Camera-type eye (tissue), 1 donor: ENCODE measurements at places on chromosomes 7 and 10. TPM values are rescaled to one million over a fixed set of nuclear protein-coding genes. Genes with fewer than 3 reads are reported as not detected.

The CPA2 gene
- not detected for total RNA-seq

The NPFFR1 gene
- 9.1 TPM for total RNA-seq

The MBL2 gene
- total RNA-seq: not detected

The SORCS3 gene
- 3.6 TPM for total RNA-seq

The NKX1-2 gene
- not detected for total RNA-seq

The CEP41 gene
- total RNA-seq: 28.8 TPM

The OPN4 gene
- total RNA-seq: not detected

The PCLO gene
- 34.6 TPM for total RNA-seq

The LANCL2 gene
- 37.3 TPM for total RNA-seq

The EIF4H gene
- 210 TPM for total RNA-seq

The MYOF gene
- total RNA-seq: 59.4 TPM

The KCNK18 gene
- total RNA-seq: not detected

The FBXO24 gene
- 2.5 TPM for total RNA-seq

The CRPPA gene
- total RNA-seq: 9.6 TPM

The GLUD1 gene
- total RNA-seq: 140 TPM

The CFTR gene
- total RNA-seq: 2.5 TPM

The SEC24C gene
- total RNA-seq: 60.9 TPM
